ENCODE measurements at places on chromosomes 3 and 15. TPM values are rescaled to one million over a fixed set of nuclear protein-coding genes. Genes with fewer than 3 reads are reported as not detected.

CPNE4 gene
- 1.8 TPM for total RNA-seq

MLH1 gene
- 45.6 TPM for total RNA-seq

IL12A gene
- 0.96 TPM for total RNA-seq

RHCG gene
- not detected for total RNA-seq

ZDHHC19 gene
- not detected for total RNA-seq

TRAIP gene
- 0.91 TPM for total RNA-seq

DNA sequence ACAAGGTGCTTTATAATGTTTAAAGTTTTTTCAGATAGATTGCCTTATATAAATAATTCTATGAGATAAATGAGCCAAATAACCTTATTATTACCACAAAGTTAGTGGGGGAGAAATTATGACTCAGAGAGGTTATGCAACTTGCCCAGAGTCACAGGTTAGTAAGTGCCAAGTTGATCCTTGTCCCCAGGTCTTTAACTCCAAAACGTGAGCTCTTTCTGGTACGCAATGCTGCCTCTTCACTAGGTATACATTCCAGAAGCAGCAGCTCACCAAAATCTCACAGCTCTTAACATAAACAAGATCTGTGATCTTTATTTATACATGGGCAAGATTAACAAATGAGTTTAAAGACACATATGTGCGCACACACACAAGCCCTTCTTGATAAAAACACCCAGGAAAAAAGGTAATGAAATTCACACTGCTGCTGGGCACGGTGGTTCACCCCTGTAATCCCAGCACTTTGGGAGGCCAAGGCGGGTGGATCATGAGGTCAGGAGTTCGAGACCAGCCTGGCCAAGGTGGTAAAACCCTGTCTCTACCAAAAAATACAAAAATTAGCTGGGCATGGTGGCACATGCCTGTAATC is 59.8 kb upstream of the NR2F2 start:
- DNase-seq: no peak

DNA sequence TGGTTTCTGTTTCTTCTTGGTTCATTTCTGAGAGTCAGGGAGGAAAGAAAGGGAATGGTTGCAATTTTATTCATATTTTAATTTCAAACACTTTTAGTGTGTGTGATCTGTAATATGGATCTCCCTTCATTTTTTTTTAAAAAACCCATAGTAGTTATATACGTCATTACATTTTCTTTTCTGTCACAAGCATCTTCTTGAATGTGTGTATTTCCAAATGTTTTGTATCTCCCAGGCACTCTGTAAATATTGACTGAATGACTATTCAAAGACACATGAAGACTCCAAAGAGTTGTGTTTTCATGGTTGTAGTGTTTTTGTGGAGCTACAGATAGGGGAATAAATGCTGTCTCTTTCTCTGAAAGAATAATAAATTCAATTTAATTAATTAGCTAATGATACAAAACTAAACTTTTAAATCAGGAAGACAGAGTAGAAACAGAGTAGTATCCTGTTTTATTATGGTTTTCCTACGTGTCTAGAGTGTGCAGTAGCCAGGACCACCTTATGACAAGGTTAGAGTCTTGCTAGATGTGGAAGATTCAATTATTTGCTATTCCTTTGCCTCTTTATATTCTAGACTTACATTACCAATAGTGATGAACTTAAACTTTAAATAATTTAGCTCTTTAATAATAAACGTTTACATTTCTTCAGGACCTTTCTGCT is 35.5 kb downstream of the NECTIN3 start:
- DNase-seq: no peak

GRCh38 chr3:34008191-34008590 is 209.8 kb downstream of the PDCD6IP start:
- DNase-seq: no peak

DNA sequence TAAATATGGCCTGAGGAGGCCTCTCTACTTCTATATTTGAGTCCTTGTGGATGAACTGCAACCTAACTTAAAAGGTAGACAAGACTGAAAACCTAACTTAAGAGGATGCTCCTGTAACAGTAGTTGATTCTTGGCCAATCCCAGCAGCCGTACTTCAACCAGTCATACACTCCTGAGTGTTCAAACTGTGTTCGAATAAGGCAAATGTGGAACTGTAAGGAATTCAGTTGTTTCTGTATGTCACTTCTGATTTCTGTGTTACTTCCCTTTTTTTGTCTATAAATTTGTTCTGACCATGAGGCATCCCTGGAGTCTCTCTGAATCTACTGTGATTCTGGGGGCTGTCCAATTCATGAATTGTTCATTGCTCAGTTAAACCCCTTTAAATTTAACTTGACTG is 20.5 kb downstream of the GALK2 start:
- DNase-seq: no peak
